NCI-H526 treated with DMSO at 0.1 percent for 48 hours (cell line): ENCODE measurements at places on chromosomes 5 and 9.

DNA sequence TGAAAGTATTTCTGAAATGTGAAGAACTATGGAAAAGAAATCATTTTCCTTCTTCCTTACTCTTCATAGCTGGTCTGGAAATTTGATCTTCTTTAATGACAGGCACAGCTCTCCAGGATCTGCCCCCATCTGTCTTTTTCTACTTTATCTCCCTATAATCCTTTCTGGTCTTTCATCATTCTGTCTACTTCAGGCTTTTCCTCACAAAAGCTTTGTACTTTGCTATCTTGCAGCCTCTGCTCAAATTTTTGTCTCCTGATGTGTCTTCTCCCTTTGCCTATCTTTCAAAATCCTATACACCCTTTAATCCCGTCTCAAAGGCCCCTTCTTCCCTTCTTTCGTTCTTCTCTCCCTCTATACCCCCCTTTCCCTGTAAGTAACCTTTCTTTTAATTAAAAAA is 114.9 kb upstream of the ATP10B start:
- DNase-seq = no peak

- no peak for DNase-seq
These were observed 44.1 kb upstream of the ITGA2 start for GRCh38 chr5:52945040-52945439.

DNA sequence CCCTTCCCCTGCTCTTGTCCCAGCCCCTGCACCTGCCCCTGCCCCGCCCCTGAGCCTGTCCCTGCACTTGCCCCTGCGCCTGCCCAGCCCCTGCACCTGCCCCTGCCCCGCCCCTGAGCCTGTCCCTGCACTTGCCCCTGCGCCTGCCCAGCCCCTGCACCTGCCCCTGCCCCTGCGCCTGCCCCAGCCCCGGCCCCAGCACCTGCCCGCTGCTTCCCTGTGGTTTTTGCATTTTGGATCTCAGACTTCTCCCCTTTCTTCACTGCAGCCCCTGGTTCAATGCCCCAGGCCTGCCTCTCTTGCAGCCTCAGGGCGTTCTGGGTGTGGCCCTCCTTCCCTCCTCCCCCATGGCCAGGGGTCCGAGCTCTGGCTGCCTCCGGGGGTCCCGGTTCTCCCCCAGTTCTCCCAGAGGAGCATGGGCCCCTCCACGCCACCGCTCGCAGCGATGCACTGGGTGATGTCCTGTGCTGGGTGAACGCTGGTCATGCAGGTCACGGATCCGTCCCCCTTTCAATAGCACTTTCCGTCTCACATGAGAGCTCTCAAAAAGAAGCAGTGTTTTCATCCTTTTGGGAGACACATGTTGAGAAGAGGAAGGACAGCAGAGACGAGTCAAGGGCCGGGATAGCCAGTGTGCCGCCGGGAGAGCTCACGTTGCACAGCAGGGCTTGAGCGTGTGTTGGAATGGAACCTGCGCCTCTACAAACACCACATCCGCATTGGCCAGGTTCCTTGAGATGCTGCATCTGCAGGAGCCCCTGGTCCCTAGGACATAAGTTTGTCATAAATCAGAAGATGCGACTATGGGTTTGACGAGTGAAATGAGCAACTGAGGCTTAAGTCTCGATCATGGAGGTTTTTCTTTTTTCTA is 44.0 kb upstream of the IRX4 start:
- DNase-seq = no peak

DNA sequence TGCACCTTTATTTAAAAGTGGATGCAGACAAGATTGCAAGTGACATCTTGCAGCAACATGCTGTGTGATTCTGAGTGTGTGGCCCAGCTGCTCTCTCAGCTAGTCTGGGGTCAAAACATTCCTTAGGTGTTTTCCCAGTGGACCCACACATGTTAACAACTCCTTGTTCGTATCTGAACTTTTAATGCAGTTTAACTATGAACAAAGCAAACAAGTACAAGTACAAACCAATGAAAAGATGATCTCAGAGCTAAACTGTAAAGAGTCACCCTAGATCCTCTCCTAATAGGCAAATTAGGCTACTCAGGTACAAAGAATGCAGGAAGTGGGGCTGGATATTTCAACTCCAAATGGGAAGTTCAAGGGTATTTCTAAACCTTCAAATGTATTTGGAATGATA is 108.4 kb downstream of the ENTREP1 start:
- no peak for DNase-seq

DNA sequence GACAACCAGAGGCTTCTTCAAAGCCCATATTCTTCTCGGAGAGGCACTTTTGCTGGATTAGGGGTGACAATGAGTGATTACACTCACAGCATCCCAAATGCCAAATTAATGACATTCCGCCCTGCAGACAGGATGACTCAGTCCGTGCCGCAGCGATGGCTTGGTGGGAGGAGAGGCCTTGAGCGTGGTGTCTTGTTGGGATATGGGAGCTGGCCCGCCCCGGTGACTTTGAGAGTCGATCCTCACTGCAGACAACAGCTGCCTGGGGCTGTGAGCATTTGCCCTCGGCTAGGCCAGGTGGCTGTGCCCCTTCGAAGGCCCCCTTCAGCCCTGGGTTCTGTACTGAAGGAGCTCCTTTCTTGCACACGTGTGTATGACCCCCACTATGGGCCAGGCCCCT is 29.8 kb downstream of the OLFM1 start:
- no peak for DNase-seq

DNA sequence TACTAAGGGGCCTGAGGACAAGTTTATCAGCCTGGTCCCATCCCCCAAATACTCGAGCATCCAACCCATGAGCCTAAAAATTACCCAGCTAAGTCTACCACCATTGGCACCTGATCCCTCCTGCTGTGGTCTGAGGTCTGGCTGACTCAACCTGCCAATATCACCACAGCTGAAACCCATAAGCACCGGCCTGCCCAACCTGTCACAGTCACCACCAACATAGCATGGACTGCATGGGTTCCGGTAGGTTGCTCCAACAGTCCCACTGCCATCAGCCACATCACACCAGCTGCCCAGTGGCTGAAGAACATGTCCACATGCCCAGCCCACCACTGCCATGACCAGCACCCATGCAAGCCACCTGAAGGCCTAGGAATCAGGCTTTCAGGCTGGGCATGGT is 495.0 kb downstream of the PRELID2 start:
- DNase-seq = no peak

- DNase-seq = no peak
These were observed 58.7 kb downstream of the MED27 start for GRCh38 chr9:132020820-132021510.
